ENCODE measurements at places on chromosomes 13 and 19.
A peak's percentile ranks its signal among the peaks of the same experiment; 100 is the strongest.

DNA sequence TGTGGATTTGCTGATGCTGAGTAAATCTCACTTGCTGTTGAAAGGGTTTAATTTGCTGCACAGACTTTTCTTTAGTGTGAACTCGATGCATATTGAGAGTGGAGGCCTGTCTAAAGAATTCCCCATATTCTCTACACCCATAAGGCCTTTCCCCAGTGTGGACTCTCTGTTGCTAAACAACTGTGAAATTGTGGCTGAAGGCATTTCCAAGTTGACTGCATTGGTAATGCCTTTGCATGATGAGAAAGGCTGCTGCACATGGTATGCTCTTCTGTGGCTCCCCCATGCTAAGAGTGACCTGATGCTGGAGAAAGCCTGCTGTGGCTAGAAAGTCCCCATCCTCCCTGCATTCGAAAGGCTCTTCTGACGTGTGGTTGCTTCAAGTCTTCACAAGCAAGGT lies 6.6 kb upstream of the ZNF599 start:
- DNase-seq, result no peak

GRCh38 chr19:20385061-20385460 lies 180.5 kb downstream of the ZNF737 start:
- no peak for DNase-seq

DNA sequence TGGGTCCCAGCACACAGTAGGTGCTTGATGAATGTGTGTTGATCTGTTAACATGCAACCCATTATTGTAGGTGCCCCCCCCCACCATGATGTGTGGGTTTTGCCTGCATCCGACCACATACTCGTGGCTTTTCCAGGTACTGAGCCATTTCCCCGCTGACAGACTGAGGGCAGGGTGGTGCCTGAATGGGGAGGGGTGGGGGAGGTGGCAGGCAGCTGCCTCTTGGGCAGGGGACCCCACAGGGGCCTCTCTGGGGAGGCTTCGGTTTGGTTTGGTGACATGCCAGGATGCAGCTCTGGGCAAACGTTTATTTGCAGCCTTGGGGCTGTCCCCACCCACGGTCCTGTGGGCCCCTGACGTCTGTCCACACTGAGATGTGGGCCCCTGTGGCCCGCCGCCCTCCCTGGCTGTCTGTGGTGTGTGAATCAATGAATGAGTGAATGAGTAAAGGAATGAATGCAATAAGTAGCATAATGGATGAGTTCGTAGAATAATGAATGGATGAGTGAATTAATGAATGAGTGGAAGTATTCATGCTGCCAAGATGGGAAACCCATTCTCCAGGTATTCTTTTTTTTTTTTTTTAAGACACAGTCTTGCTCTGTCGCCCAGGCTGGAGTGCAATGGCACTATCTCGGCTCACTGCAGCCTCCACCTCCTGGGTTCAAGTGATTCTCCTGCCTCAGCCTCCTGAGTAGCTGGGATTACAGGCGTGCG lies 9.0 kb upstream of the JUND start:
- DNase-seq, result no peak

GRCh38 chr19:30448386-30449077 lies 76.3 kb downstream of the ZNF536 start:
- DNase-seq, result no peak

DNA sequence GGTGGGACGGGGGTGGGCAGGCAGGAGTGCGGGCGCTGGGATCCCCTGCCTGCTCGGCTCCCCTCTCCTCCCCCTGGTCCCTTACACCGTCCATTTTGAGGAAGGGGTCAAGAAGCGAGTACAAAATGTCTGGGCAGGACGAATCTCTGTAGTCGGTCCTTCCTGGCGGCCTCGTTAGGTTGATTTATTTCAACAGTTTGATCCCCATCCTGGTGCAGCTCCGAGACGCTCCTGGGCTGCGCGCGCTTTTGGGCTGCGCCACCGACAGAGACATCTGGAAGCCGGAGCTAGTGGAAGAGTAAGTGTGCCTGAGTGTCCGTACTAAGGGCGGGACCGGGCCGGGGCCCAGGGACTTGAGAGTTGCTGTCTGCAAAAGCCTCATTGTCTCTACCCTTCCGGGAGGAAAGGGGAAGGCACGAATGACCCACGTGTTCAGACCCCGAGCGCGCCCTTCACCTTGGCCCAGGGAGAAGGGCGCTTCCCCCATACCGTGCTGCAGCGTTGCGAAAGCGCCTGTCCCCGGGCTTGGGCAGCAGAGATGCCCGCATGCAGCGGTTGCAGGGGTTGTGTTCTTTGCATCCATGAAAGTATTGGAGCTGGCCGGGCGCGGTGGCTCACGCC lies 1.8 kb downstream of the ZNF114 start:
- DNase-seq, result peak; percentile 21

- peak; percentile 94 for DNase-seq
These were observed 8.6 kb downstream of the C19orf81 start for GRCh38 chr19:50657712-50658440.

- DNase-seq, result peak; percentile 69
These were observed 755 bp downstream of the UPF3A start for GRCh38 chr13:114282041-114282670.

DNA sequence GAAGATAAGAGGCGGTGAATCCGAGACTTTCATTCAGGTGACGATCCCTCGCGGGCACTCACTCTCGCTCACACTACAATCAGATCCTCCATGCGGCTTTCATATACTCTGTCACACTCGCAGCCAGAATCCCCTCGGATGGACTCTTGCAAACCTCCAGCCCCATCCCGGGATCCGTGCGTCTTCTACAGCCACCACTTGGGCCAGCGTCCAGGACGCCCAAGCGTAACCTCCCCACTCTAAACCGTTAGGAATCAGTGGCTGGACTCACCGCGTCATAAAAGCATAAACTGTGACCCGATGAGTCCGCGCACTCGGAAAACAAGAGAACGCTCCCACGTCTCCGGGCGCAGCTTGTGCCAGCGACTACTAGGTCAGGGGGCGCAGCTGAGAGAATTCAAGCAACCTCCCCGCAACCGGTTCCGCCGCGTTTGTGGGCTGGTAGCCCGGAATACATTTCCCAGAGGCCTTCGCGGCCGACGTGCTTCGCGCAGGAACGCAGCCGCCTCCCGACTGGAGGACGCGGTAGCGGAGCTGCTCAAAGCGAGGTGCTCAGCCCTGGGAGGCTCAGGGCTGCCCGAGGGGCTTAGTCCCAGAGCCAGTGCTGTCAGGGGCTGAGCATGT lies 27.6 kb downstream of the ZNF607 start:
- DNase-seq, result peak; percentile 84

DNA sequence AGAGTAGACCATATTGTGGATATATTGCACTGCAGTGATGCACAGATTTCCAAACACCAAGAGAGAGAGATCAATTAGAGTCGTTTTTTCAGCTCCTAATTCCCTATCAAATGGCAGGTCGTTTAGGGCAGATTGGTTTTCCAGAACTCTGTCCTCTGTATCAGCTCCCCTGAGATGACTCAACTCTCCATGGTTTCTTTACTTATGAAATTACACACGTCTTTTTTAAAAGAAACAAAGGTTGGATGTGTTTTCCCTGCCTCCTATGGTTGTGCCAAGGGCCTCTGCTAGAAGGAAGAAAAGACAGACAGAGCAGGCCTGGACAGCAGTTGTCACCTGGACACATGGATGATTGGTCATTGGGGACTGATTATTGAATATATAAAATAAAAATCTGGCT lies 478.1 kb upstream of the NBEA start:
- no peak for DNase-seq

DNA sequence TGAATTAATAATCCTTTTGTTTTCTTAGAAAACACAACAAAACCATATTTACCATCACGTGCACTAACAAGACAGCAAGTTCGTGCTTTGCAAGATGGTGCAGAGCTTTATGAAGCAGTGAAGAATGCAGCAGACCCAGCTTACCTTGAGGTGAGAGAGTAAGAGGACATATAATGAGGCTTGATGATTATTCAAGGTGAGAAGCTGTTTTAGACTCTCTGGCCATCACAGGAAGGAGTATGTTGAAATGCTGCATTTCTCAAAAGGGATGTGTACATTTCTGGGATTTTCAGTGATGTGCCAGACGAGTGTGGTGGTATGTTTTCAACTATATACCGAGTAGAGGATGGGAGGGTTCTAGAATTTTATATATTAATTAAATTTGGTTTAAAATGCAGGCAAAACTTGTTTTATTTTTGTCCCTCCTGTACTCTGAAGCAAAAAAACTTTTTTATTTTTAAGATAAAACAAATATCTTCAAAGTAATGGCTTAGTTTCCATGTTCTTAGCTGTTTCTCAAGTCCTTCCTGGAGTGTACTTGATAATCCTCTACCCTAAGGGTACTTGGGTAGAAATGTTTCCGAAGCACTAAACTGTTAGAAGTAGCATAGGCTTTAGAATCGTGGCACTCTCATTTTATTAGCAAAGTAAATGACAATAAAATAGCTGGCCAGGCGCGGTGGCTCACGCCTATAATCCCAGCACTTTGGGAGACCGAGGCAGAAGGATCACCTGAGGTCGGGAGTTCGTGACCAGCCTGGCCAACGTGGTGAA lies 51.1 kb downstream of the N4BP2L1 start:
- no peak for DNase-seq

- DNase-seq, result no peak
These were observed 230.8 kb downstream of the TSHZ3 start for GRCh38 chr19:31118287-31118955.

- no peak for DNase-seq
These were observed 18.5 kb downstream of the GPR42 start for GRCh38 chr19:35389192-35389861.

DNA sequence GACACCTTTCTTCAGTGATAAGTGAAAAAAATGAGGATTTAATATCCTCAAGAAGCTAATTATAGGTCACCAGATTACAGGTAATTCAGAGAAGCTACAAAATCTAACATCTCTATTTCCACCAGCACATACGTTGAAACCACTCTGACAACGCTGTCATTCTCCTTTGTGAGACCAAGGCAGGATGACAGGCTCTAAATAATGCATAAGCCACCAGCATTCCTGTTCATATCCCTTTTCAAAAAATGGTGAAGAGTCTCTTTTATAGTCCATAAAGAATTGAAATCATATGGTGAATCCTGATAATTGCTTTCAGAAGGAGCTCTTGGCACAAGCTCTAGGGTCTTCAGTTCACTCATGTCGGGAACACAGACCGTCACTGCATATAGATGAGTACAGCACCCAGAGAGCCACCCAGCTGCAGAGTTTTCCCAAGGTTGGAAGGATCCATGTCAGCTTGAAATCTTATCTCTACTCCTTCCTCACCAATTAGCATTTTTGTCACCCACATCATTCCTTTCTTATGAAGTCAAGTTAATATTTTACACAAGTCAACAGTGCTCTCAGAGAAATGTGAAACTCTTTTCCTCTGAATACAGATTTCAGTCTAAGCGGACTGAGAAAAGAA lies 431.4 kb downstream of the TBC1D4 start:
- no peak for DNase-seq

- DNase-seq, result no peak
These were observed 1164.2 kb downstream of the PCDH17 start for GRCh38 chr13:58795715-58796114.

DNA sequence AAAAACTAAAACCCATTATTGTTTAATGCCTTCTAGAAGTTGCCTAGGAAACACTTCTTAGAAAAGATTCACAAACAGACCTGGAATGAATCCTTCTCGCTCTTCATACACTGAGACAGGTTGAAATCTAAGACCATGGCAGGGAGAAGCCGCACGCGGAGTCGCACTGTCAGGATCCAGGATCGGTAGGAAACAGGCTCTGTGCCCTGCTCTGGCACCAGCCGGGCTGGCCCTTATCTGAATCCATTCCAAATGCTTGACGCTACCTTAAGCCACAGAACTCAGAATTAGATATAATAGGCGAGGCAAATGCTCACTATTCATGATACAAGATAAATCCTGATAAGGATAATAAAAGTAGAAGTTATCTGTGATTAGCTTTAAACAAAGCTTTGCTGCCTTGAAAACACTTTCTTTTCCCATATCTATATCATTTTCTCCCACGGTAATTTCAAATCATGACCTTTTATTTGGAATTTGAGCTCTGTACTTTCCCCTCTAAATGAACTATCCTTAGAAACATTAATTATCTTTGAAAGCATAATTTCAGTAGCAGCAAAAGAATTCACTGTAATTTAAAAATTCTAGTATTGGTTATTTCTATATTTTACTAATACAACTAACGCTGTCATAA lies 385.6 kb downstream of the IRS2 start:
- DNase-seq, result no peak

- no peak for DNase-seq
These were observed 771.6 kb downstream of the EFNB2 start for GRCh38 chr13:105763851-105764250.

GRCh38 chr19:11261431-11261970 lies 823 bp downstream of the DOCK6 start:
- DNase-seq, result no peak

DNA sequence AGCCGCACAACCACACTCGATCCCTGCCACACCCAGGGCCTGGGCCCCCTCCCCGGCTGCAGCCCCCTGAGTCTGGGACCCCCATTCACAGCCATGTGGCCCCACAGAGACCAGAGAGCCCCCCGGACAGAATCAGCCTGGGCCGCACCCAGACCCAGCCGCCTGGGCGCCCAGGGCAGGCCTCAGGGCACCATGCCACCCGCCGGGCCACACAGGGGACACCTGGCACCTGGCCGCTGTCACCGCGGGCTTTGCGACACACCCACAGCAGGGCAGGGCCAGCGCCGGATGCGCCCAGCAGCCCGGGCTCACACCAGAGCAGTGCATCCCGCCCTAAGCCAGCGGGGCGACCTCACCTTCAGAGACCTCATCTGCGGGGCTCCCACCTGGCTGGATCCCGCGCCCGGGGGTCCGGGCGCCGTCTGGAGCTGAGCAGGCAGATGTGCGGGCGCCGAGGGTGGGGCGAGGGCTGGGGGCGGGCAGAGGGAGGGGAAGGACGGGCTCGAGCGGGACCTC lies 443 bp downstream of the TBXA2R start:
- DNase-seq, result peak; percentile 66

DNA sequence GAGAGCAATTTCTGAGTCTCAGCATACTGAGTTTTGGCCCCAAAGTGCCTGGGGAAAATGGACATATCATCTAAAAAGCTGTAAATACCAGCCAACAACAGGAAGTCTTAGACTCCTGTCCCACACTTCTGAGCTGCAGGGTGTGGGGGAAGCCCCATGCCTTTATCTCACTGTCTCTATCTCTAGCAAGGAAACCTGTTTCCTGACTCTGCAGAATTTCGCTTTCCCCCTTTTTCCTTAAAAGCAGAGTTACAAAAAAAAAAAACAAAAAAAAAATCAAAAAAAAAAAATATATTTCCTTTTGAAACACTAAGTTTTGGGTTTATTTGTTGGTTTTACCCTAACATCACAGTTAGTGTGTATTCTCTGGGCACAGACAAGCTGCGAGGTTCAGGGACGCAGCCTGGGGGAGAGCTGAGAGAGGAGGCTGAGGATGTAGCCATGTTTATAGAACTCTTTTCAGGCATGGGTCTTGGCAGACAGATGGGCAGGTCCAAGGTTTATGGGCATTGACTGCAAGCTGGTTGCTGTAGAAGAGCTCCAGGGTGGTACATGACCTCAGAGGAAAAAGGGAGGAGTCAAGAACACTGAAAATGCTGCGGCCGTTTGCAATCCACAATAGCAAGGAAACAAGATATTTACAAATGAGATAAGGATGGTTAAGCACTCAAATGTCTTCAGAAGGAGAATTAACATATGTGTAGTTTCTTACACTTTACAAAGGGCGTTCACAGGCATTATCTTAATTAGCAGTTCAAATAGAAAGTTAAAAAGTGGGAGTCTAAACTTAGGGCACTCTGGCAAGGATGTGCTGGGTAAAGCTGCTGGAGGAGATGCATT lies 4.9 kb downstream of the MBNL2 start:
- DNase-seq, result no peak
